ENCODE measurements at places on chromosomes 12 and 14.
A peak's percentile ranks its signal among the peaks of the same experiment; 100 is the strongest.

DNA sequence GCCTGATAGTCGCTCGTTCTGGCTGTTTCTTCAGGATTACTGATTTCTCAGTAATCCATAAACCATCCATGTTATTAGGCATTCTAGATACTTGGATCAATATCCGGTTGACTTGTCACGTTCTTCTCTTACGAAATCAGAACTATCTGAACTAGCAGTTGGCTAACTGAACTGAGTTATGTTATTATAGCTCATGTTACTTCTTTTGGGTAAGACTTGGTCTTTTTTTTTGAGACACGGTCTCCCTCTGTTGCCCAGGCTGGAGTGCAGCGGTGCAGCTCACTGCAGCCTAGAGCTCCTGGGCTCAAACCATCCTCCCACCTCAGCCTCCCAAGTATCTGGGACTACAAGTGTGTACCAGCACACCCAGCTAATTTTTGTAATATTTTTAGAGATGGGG, 178.6 kb downstream of the PRKCH start:
- DNase-seq: no peak

- DNase-seq: peak; percentile 43
Observed at GRCh38 chr14:77141214-77142004, at the start of gene ZDHHC22. Gene ZDHHC22, minus strand, starts transcription at chr14:77141791. Its CDS starts 2,053 bp downstream, at chr14:77139738.

DNA sequence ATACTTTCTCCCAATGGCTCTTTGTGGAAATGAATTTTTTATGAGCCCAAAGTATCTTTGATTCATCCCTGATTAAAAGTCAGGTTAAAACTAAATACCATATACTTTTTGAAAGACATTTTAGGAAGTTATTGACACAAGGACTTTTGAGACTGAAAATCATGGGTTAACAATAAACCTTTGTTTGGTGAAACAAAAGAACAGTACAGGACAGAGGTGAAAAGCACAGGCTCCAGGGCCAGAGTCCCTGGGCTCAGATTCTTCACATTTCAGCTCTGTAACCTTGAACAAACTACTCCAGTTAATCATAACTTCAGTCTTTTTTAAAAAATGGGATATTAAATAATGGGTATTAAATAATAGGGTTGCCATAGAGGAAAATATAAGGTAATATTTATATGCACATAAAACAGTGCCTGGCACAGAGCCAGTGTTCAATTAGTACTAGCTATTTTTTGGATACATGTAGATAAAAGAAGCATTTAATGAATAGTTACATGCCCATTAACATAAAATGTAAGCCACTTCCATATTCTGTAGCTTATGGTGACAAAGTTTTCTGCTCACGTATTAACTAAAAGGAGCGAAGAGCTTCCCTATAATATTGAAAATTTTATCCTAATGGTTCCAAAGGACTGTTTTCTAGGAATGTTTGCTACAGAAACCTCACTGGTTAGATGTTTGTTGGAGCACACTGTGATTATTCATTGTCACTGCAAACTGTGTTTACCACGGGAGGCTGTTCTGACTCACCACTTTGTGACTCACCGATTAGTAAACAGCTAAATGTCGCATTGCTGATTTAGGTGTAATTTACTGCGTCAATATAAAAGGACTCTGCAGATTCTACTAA, 255.4 kb downstream of the DAD1 start:
- DNase-seq: no peak

GRCh38 chr14:105168496-105168978, at the start of gene JAG2:
Gene JAG2, minus strand, starts transcription at chr14:105168776. Its CDS starts 356 bp downstream, at chr14:105168420.
- peak; percentile 65 for DNase-seq

GRCh38 chr12:117148642-117149041, 41.6 kb downstream of the FBXO21 start:
- DNase-seq: no peak

DNA sequence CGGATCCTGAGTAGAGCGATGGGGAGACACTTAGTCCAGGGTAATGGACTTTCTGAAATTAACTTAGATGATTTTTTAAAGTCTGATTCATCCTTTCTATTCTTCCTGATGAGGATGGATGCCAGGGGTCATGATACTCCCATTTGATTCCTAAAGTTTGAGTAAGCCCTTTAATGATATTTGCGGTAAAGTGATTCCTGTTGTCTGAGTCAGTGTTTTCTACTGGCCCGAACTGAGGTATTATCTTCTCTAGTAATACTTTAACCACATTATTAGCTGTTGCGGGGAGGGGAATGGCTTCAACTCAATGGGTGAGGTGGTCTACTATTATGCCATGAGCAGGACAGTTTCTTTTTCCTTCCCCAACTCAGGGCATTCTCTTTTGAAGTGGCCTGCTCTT, 111.6 kb downstream of the RIN3 start:
- DNase-seq: no peak

GRCh38 chr14:90715993-90716392, 100.2 kb downstream of the TTC7B start:
- no peak for DNase-seq

DNA sequence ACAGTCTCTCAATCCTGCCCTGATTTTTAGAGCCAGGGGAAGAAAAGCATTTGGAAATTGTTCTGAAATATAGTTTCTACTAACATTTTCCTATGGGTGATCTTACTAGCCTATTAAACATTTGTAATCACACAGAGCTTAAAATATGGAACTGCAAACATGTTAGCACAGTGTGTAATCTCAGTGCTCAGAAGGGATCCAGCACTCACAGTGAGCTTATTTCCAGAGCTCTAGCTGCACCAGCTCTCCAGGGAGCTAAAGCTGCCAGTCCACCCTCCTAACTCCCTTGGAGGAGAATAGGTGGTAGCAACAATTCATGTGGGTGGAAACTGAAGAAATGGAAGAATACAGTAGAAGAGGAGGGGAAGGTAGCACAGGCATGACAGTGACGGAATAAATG, 64.9 kb upstream of the SYT1 start:
- peak; percentile 4 for DNase-seq

DNA sequence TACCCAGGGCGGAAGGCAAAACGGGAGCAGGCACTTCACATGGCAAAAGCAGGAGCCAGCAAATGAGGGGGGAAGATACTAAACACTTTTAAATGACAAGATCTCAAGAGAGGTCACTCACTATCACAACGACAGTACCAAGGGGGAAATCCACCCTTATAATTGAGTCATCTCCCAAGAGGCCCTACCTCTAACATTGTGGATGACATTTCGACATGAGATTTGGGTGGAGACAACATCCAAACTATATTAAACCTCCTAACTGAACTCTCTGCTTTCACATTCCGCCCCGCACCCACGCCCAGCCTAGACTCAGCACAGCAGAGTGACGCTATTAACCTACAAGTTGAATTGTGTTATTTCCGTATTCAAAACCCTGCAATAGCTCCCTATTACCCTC, 76.7 kb upstream of the SCAF11 start:
- no peak for DNase-seq

- DNase-seq: peak; percentile 57
Observed at GRCh38 chr14:102096569-102097188, 9.8 kb upstream of the HSP90AA1 start.

DNA sequence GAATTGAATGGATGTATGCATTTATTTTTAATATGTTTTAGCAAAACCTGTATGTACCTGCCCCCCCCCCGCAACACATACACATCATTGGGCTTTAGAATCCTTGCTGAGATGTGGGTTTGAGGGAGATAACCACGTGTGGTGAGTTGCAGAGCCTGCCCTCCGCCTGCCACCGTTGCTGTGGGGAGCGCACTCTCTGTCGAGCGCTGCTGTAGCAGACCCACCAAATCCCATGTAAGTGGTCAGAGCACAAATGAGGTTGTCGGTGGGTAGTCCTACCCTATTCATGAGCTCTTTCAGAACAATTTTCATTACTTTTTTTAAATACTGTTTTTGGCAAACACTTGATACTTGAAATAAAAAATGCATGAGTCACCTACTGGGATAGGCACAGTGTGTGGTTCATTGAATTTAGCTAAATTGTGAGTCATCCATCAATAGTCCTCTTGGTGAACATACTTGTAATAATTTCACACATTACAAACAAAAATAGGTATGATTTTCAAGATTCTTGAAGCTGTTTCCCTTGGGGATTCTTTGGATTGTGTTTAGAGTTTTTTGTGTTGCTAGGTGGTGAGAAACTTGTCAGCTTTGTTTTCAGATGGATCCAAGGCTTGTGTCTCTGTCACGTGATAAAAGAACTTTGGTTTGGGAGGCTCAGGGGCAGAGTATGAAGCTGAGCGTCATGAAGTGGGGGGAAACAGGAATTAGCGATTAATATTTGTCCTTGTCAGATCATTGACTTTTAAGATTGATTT, 107.6 kb downstream of the PTCSC3 start:
- no peak for DNase-seq

- no peak for DNase-seq
Observed at GRCh38 chr14:41606282-41606531, 469 bp upstream of the LRFN5 start.

DNA sequence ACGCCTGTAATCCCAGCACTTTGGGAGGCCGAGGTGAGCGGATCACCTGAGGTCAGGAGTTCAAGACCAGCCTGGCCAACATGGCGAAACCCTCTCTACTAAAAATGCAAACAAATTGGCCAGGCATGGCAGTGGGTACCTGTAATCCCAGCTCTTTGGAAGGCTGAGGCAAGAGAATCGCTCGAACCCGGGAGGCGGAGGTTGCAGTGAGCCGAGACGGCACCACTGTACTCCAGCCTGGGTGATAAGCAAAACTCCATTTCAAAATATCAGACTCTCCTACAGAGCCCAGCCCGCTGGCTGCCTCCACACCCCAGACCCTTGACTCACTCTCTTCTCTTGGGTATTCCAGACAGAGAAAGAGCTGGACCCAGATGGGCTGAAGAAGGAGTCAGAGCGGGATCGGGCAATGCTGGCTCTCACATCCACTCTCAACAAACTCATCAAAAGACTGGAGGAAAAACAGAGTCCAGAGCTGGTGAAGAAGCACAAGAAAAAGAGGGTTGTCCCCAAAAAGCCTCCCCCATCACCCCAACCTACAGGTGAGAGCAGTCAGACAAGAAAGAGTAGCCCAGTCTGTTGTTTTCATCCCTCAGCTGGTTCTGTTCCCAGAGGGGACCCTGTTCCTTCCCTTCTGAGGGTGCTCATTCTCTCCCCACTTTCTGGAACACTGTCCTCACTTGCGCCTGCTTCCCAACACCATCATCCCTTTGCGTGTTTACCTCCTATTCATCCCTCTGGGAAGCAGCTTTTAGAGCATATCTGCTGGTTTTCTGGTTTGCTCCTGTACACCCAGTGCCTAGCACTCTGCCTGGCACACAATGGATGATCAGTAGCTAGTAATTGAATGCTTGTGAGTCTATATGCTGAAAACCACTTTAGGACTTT, 19.7 kb downstream of the AGAP2 start:
- DNase-seq: no peak

DNA sequence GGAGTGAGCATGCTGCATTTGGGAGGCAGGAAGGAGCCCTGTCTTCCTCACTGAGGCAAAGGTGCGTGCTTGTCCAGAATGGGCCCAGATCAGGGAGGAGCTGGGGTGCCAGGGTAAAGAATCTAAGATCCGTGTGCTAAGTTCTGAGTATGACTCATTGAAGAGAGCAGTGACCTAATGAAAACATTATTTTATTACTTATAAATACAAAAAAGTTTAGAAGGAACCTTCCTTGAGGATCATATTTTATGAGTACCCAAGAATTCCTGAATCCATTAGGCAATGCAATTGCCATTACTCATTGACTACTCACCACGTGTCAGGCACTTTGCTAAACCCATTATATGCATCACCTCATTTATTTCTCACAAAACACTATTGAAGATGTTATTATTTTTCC, 264.7 kb downstream of the EGLN3 start:
- DNase-seq: no peak

DNA sequence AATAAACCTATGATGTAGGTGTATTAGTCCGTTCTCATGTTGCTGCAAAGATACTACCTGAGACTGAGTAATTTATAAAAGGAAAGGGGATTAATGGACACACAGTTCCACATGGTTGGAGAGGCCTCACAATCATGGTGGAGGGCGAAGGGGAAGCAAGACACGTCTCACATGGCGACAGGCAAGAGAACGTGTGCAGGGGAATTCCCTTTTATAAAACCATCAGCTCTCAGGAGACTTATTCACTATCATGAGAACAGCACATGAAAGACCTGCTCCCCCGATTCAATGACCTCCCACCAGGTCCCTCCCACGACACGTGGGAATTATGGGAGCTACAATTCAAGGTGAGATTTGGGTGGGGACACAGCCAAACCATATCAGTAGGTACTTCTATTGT, 58.7 kb upstream of the DICER1 start:
- DNase-seq: no peak

DNA sequence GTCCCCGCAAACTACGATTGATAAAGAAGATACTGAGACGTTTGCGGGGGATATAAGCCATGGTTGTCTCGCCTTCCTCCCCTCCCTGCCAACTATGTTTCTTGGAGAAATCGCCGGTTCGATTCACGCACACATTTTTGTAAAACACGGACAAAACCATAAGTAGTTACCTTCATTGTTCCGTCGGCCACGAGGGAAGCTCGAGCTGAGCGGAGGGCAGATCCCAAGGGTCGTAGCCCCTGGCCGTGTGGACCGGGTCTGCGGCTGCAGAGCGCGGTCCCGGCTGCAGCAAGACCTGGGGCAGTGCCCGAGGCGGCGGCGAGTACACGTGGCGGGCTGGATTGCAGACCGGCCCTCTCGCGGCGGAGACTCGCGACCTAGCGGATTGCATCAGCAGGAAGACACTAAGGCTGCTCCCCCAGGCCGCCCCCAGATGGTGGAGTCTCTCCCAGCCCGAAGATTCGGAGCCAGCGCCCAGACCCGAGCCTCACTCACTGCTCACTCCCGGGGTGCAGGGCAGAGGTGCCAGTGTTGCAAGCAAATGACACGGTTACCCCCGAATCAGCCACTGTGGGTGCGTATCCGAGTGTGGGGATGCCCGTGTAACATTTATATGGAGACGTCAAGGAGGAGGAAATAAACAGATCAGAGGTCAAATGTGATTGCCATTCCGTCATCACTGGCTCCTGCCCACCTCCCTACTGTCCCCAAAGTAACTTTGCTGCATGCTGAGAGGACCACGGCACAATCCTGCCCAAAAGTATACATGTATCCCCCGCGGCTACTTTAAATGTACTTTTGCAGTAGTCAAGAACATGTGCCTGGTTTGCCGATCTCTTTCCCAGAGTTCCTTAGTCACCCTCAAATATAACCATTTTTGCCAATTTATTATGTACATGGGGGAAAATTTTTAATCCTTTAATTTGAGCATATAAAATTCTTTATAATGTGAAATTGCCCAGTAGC, at the start of gene BCAT1:
Gene BCAT1 (minus strand): TSS at position 345 of the 966 bp plus-strand sequence. CDS start 169 bp downstream, at position 176.
- no peak for DNase-seq

All from NCI-H345 (cell line).